CD4-positive, alpha-beta T cell treated with Interferon alpha-2 for 1 hour (primary cell): ENCODE measurements at places on chromosomes 3 and 15.

DNA sequence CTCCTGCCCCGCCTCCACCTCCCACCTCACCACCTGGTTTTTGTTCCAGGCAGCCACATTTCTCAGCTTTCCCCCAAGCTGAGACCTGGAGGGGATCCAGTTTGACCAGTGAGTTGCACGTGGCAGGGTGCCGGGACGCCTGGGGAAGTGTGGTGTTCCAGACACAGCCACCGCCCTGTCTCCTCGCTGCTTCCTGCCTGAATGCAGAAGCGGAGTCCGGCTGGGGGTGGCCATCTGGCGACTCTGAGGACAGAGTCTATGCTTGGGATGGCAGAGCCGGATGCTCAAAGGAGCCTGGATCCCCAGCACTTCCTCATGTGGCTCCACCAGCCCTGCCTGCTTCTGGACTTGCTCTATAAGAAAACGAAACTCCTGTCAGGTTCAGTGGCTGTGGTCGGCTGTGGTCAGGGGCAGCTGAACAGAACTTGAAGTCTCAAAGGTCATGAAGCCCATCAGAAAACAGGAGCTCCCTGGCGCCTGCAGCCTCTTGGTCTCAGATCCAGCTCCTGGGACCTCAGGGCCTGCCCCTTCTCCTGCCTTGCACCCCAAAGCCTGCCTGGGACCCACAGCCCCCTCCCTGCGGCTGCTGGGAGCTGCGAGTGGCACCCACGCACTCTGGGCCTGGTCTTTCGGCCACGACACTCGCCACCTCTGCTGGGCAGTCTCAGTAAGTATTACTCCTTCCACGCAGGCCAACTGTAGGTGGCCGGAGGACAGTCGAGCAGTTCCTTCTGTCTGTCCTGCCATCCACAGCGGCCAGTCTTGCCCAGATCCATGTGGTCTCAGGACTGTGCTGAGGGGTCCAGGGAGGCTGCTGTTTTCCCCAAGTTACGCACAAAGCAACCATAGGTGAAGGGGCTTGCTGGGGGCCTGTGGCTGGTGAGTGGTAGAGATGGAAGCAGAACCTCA is 112.8 kb upstream of the MEF2A start:
- DNase-seq, result peak; percentile 71

DNA sequence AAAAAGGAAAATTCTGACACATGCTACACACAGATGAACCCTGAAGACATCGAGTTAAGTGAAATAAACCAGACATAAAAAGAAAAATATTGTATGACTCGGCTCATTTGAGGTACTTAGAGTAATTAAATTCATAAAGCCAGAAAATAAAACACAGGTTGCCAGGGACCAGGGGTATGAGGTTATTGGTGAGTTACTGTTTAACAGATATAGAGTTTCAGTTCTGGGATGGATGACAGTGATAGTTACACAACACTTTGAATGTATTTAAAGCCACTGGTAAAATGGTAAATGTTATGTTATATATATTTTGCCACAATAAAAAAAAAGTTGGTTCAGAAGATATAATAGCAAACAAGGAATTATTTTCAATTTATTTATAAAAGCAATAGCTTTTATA is 436.1 kb upstream of the WNT5A start:
- DNase-seq, result no peak

DNA sequence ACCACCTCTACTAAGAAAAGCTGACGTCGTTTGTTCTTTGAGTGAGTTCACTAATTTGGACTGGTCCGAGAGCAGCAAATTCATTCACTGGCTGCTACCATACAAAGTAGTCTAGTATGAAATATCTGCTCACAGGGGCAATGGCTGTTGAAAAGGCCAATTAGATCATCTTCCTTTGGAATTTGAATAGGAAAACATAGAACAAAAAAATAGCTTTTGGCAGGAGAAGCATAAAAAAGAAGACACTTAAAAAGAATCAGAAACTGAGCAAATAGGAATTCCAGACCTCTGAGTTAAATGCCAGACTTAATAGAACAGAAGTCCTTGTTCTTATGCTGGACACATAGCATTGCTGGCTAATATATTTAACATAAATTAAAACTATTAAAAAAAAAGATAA is 159.3 kb downstream of the IL1RAP start:
- DNase-seq, result no peak

GRCh38 chr3:33030802-33031201 is 66.1 kb downstream of the GLB1 start:
- DNase-seq, result no peak

DNA sequence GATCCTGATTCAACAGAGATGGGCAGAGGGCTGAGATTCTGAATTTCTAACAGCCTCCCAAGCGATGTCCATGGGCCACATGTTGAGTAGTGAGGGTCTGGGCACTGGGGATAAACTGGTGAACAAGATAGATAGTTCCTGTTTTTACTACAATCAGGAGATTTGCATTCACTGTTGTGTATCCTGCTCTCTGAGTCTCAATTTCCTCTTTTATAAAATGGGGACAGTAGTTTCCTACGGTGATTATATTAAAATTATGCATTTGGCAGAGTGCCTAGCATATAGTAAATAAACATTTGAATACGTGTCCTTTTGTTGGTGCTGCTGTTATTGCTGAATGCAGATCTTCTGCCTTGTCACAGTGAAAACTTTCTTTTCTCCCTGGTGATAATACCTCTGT is 102.5 kb downstream of the MYH15 start:
- DNase-seq, result no peak

- DNase-seq, result no peak
Measured at GRCh38 chr3:150411106-150411460, 3.0 kb downstream of the TSC22D2 start.

DNA sequence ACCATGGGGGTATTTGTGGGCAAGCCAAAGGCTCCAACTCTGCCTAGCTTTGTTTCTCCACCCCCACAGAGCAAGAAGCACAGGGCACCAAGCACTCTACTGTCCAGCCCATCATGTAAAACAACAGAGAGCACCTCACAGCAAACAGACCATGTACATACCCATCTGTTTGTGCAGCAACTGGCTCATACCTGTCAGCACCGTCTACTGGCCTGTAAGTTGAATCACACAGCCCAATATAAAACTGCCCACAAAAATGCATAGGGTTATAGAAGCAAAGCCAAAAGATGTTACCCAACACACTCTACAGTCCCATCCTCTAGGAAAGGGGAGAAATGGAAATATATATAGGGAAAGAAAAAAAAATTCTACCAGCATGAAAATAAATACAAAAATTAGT is 139.7 kb upstream of the CPNE4 start:
- no peak for DNase-seq

GRCh38 chr3:87179642-87180041 is 47.5 kb upstream of the CHMP2B start:
- no peak for DNase-seq
